ENCODE measurements at places on chromosomes 5 and 9.

DNA sequence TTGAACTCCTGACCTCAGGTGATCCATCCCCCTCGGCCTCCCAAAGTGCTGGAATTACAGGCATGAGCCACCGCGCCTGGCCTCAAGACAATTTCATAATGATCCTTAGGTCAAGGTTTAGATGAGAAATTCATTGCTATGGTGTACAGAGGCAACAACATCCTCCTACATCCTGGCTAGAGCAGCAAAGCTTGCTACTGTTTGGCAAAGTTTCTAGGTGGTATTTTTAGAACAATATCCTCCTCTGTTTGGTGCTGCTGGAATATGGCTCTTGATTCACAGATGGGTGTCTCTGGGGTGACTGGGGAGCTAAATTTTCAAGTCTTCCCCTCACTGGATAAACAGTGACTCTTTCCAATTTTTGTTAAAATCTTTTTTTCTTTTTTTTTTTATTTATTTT is 30.6 kb downstream of the CRHBP start:
- ATAC-seq = no peak

DNA sequence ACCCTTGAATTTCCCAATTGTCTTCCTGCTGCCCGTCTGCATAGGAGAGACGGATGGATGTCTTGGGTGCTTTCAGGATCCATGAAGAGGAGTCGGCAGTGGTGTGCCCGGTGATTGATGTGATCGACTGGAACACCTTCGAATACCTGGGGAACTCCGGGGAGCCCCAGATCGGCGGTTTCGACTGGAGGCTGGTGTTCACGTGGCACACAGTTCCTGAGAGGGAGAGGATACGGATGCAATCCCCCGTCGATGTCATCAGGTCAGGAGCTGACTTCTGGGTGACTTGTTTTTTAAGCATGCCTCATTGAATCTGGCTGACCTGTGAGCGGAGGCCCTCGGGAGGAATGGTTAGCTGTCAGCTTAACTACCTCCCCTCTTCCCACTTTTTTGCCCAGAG is 24.2 kb downstream of the GALNT12 start:
- no peak for ATAC-seq

- no peak for ATAC-seq
Measured at GRCh38 chr9:95379630-95380029, 62.1 kb upstream of the FANCC start.

- ATAC-seq = no peak
Measured at GRCh38 chr5:159059722-159060121, 40.0 kb downstream of the EBF1 start.

- ATAC-seq = no peak
Measured at GRCh38 chr5:127612441-127613141, 36.3 kb upstream of the CTXN3 start.

GRCh38 chr5:207599-207998 is 10.4 kb downstream of the CCDC127 start:
- ATAC-seq = no peak

GRCh38 chr5:142644640-142645361 is 41.1 kb downstream of the FGF1 start:
- ATAC-seq = peak; percentile 88

GRCh38 chr5:143601917-143602333 is 198.4 kb upstream of the NR3C1 start:
- ATAC-seq = no peak

DNA sequence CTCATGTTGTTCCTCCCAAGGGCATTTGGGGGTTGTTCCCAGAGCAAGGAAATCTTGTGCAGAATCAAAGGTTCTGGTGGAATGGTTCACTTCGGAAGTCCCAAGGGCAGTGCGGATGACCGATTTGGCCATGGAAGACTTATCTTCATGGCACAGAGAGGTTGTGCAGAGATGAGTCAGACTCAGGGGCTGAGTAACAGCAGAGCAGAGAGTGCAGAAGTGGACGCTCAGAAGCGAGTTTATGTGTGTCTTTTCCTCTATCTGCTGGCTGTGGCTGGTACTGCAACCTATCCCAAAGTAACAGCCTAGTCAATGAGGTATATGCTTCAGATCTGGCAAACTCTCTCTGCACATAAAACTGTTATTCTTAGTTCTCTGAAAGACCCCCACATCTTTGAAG is 118.1 kb downstream of the DPYSL3 start:
- ATAC-seq = peak; percentile 82

DNA sequence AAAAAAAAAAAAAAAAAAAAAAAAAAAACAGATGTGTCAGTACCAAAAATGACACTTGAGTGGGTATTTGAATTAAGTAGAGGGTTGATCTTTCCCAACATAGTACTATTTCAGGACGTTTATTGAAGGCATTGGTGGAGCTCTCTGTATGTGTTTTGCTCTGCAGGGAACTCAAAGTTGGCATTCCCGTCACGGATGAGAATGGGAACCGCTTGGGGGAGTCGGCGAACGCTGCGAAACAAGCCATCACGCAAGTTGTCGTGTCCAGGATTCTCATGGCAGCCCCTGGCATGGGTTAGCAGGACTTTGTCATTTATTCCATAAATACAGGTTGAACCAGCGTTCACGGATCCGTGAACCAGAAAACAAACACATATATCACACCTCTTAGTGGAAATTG is 34.9 kb downstream of the SFXN1 start:
- ATAC-seq = no peak

DNA sequence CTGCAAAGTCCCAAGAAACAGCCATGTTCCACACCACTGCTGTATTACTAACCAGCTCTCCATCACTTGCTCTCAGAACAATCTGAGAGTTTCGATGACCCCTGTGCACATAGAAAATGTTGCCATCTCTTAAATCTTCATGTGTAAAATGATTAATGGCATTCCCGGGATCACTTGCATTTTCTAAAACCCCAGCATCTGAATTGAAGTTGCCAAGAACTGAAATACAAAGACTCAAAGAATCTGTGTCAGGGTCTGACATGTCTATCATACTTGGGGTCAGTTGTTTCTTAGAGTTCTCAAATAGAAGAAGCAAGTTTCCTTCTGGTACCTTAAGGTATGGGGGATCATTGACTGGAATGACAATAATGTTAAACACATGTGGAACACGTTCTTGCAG is 115.1 kb downstream of the ESM1 start:
- ATAC-seq = no peak

DNA sequence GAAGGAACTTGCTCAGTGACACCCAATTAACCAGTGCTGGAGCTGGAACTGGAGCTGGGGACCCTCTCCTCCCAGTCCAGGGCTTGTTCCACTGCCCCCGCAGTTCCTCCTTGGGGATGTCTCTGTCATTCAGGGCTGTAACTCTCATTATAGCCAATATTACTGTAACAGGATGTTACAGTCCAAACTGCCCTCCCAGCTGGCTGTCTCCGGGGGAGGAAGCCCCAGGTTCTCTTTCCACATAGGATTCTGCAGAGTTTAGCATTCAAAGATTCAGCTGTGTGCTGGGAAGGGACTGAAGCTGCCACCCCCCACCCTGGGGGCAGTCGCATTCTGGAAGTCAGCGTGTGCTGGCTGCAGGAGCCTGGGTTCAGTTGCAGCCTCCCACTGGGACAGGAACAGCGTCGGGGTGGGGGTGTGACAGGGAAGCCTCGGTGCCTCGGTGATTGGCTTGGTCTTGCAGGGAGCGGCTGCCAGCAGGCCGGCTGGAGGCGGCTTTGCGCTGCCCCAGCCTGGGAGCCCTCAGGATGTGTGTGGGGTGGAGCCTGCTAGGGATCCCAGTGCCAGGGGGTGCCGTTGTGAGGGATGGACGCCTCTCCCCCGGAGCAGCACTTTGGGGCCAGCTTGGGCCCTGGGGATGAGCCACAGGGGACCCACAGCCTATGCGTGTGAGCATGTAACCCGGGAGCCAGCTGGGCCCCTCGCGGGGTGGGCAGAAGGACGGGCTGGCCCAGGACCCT is 101.1 kb downstream of the RGS3 start:
- ATAC-seq = peak; percentile 87
